ENCODE measurements at places on chromosomes 7 and 10. TPM values are rescaled to one million over a fixed set of nuclear protein-coding genes. Genes with fewer than 3 reads are reported as not detected.

The OR2A12 gene
- total RNA-seq = not detected

The LLCFC1 gene
- not detected for total RNA-seq

GRCh38 chr7:70619130-70619529 is 512.8 kb upstream of the GALNT17 start:
- no peak for DNase-seq

- DNase-seq = no peak
Measured at GRCh38 chr10:86018735-86019058, 347.9 kb downstream of the GRID1 start.

DNA sequence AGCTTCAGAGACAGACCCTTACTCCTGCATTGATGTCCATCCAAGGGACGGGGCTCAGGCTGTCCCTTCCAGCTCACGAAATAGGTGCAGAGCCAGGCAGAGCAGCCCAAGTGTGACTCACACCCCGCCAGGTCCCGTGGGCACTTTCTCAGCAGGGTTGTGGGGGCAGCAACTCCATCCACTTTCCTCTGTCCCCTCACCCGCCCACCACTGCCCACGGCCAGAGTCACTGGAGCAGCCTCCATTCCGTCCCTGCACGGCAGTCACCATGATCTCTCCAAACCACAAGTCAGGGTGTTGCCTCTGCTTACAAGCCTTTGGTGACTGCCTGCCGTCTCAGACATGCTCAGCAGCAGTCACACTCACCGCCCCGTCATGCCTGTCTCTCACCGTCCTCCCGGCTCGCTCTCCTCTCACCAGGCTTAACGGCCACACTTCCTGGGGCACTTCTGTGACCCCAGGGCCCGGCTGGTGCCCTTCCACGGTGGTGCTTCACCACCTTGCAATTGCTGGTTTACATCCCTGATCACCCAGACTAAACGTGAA is 39.3 kb downstream of the CALML3 start:
- DNase-seq = no peak

GRCh38 chr7:128829391-128830166 is 627 bp upstream of the FLNC start:
- peak; percentile 61 for DNase-seq

DNA sequence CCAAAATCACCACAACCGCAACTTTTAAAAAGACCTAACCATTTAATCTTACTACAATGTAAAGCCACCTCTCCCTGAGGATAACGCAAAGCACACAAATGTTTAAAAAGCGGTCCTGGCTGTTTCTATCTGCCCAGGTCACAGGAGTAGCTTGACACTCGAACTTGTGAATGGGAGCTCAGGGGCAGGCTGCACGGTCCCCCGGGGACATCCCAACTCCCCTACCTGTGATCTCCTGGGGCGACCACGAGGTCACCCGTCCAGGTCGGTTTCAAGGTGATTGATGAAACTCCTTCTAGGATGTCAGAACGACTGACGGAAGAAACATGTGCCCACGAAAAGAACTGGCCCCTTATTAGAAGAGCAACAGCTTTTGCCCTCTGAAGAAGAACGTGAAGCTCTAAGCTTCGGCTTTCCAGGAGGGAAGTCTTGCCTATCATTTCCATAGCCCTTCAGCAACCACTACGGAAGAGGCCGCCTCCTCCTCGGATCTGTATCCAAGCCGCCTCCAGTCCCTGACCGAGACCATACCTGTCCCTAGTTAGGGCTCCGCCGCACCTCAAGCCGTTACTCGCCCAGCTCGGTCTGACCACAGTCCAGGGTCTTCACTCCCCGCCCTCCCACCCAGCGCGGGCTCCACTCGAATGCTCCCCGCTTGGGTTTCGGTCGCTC is 459 bp downstream of the CYCS start:
- no peak for DNase-seq

The HMX2 gene
- total RNA-seq = not detected

The NRP1 gene
- 190 TPM for total RNA-seq

GRCh38 chr10:131573256-131573655 is 261.7 kb upstream of the TCERG1L start:
- DNase-seq = no peak

DNA sequence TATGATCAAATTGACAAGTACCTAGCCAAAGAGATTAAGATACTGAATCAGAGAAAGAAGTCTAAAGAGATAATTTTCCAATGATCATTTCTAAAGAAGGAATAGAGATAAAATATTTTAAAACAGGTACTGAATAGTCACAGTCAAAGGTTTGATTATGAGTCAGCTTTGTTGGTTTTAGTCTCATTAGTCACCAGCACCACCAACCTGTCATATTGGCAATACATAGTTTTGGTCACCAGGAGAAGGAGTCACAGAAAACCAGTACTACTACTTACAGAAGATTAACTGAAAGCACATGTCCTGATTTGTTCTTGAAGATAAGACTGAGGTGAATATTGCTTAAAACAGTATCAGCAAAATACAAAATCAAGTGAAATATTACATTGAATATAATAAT is 34.6 kb downstream of the ZEB1 start:
- no peak for DNase-seq

- DNase-seq = no peak
Measured at GRCh38 chr7:151941009-151941408, 15.2 kb upstream of the GALNTL5 start.

GRCh38 chr10:5896208-5897052 is 6.4 kb downstream of the FBH1 start:
- DNase-seq = no peak

The REEP3 gene
- 17.6 TPM for total RNA-seq

GRCh38 chr7:129169171-129169671 is 19.2 kb upstream of the SMO start:
- DNase-seq = peak; percentile 48

The ZNF365 gene
- 0.13 TPM for total RNA-seq

DNA sequence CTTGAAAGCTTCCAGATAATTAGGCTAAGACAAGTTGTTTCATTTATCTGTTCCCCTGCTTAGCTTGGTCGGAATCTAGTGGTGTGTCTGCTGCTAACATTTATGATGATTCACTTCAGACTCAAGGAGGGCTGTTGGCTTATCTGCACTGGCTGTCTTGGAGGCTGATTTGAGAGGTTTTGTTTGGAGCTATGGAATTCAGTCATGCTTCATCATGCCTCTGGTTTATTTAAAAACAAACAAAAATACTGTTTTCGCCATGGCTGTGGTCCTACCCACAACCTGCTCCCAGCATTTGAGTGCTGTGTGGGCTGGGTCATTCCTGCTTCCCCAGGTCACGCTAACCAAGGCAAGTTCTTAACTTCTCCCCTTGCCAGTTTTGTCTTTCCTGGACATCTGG is 11.7 kb upstream of the ARPC1B start:
- DNase-seq = no peak

- no peak for DNase-seq
Measured at GRCh38 chr7:80467069-80467468, 44.8 kb downstream of the GNAT3 start.

DNA sequence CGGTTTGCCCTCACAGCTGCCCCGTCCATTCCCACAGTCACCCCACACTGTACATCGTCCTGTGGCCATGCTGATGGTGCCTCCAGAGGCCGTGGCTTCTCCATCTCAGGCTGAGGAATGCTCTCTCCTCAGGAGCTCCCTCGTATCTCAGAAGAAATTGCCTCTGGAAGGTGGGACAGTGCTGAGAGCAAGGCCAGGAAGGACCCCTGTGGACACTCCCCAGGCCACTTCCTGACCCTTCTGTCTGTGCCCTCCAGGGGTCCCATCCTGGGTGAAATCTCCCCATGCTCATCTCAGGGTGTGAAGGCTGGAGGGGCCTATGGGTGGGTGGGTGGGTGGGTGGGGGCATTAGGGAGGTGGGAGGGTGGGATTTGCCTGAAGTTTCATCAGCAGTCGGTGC is 454.3 kb downstream of the PLXNA4 start:
- DNase-seq = no peak

- DNase-seq = no peak
Measured at GRCh38 chr10:99435986-99436638, 5.7 kb upstream of the GOT1 start.

- DNase-seq = no peak
Measured at GRCh38 chr10:68633816-68634466, 73.8 kb downstream of the TET1 start.

GRCh38 chr7:50862302-50862701 is 79.6 kb upstream of the GRB10 start:
- DNase-seq = no peak

DNA sequence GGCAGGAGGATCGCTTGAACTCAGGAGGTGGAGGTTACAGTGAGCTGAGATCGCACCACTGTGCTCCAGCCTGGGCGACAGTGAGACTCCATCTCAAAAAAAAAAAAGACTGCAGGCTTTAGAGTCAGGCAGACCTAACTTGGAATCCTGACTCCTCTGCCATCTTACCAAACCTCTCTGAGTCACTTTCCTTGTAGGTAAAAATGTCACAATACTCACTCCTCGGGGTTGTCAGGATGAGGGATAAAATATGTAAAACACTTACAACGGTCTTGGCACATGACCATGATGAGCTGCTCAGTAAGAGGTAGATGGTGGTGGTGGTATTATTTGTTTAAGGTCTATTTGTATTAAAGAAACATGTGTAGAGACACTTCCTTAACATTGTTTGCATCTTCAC is 154.1 kb upstream of the PDE1C start:
- DNase-seq = no peak

- DNase-seq = no peak
Measured at GRCh38 chr10:70920519-70920918, 32.2 kb upstream of the PCBD1 start.

DNA sequence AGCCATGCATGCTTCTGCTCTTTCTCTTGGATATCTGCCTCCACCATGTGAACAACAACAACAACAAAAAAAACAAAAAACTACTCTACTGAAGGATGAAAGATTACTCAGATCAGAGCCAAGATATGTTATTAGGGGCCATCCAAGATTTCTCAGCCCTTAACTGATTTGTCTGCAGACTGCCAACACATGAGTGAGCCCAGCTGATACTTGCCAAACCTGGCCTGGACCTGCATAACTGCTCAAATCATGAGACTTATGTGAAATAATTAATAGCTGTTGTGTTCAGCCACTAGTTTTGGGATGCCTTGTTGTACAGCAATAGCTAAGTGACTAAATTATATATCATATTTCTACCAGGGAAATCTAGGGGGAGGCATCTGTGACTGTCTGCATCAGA is 334.5 kb upstream of the SORCS1 start:
- DNase-seq = no peak

- peak; percentile 59 for DNase-seq
Measured at GRCh38 chr7:114865564-114865963, 56.3 kb upstream of the MDFIC start.

DNA sequence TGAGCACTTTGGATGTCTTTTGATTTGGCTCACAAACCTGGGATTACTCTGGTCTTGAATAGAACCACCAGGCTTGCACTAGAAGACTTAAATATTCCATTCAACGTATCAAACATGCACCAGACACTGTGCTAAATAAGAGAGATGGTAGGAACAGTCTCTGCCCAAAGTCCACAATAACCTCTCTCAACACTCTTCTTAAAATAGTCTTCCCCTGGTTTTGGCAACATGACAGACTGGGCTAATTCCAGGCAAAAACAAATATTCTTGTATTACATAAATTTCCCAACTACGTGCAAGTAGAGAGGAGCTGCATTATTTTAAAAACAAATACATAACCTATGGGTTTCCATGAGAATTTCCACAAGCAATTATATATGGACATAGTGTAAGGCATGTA is 64.8 kb upstream of the PAPSS2 start:
- no peak for DNase-seq

DNA sequence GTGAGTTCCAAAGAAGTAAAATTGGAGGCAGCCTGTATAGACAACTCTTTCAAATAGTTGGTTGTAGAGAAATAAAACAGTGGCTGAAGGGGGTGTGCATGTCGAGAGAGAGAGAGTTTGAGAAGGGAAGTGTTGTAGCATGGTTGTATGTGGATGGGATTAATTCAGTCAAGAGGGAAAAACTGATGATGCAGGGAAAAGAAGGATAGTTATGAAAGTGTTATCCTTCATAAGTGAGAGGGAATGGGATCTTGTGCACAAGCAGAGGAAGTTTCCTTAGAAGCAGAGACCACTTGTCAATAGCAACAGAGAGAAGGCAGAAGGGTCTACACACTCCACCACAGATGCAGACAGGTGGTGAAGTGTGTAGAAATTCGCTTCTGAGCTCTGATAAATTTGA is 30.0 kb upstream of the BPGM start:
- DNase-seq = no peak

DNA sequence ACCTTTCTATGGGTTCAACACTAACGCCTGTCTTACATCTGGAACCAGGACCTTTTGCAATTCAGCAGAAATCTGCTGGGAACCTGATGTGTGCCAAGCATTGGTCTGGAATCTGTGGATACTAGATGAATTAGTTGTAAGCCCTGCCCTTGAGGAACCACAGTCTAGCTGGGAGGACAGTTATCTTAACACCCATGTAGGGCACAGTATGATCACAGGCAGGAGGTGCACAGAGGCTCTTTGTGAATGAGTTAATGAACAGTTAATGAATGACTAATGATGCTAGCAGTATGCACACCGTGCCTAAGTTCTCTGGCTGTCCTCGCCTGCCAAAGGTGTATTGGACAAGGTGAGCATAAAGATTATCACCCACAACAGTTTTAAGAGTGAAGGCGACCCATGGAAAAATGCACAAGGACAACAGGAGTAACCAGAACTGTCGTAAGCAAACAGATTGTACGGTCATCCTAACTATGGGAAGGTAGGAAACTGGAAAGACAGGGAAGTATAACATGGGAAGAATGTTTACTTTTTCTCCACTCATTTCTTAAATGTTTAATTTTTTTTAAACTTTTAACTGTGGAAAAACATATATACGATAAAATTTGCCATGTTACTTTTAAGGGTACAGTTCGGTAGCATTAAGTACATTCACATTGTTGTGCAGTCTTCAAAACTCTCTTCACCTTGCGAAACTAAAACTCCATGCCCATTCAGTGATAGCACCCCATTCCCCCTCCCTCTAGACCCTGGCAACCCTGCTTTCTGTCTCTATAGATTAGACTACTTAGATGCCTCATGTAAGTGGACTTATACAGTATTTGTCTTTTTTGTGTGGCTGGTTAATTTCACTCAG is 139.9 kb downstream of the CXCL12 start:
- no peak for DNase-seq

The GPR15LG gene
- not detected for total RNA-seq

- DNase-seq = no peak
Measured at GRCh38 chr7:100572281-100572948, 1.3 kb downstream of the SAP25 start.

GRCh38 chr10:33939892-33940291 is 605.4 kb upstream of the NRP1 start:
- DNase-seq = no peak

- no peak for DNase-seq
Measured at GRCh38 chr7:16791905-16792698, 12.7 kb downstream of the AGR2 start.

GRCh38 chr7:80379034-80379982 is 132.6 kb downstream of the GNAT3 start:
- no peak for DNase-seq

The OPALIN gene
- not detected for total RNA-seq

The TCERG1L gene
- total RNA-seq = not detected

- DNase-seq = peak; percentile 23
Measured at GRCh38 chr10:60572511-60573194, 183.0 kb upstream of the ANK3 start.

- no peak for DNase-seq
Measured at GRCh38 chr10:10516346-10517130, 501.1 kb upstream of the CELF2 start.

- no peak for DNase-seq
Measured at GRCh38 chr10:42987575-42987974, 89.3 kb upstream of the RET start.

- DNase-seq = no peak
Measured at GRCh38 chr7:784971-785370, 47.3 kb upstream of the SUN1 start.

Data from heart right ventricle (tissue), 16 donors.